SJCRH30 (cell line): ENCODE measurements at places on chromosomes 11 and 22.

DNA sequence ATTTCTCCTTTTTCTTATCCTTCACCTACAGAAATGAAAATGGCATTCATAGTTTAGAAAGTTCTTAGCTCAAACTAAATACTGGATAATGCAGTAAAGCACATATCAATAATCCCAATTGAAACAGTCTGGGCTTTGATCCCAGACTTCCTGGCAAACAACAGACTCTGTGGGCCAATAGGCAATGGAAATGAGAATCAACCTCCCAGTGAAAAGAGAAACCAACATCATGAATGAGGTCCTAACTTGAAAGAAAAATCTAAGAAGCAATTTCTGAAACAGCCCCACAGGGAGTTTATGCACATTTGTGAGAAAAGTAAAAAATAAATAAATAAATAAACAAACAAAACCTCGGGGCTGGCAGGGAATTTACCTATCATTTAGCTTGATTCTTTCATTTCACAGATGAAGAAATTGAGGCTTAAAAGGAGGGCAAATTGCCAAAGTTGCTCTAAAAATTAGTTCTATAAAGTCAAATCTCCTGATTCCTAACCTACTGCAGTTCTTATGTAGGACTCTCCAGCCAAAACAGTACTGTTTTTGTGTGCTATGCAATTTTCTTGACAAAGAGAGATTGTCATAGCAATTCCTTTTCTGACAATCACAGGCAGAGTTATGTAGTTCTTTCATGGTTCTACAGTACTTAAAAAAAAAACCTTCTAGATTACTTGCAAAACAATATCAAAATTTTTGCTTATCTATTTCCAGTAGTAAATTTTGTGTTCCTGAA lies 265.8 kb downstream of the GRM5 start:
- DNase-seq: no peak

DNA sequence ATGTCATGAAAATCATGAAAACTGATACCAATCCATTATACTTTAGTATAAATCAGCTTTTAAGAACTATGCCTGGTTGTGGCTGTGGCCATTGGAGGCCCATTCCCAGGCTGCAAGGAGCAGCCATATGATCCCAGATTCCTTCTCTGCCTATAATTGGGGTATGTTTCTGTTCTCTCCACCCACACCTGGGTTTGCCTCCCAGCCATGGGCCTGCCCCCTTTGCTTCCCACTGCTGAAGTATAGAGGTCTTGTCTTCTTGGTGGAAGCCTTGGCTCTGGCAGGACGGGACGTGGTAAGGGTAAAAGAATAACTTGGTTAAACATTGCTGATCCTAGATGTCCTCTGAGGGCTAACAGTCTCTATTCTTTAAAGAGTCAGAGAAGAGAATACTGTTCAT lies 2.4 kb downstream of the MICAL2 start:
- no peak for DNase-seq

DNA sequence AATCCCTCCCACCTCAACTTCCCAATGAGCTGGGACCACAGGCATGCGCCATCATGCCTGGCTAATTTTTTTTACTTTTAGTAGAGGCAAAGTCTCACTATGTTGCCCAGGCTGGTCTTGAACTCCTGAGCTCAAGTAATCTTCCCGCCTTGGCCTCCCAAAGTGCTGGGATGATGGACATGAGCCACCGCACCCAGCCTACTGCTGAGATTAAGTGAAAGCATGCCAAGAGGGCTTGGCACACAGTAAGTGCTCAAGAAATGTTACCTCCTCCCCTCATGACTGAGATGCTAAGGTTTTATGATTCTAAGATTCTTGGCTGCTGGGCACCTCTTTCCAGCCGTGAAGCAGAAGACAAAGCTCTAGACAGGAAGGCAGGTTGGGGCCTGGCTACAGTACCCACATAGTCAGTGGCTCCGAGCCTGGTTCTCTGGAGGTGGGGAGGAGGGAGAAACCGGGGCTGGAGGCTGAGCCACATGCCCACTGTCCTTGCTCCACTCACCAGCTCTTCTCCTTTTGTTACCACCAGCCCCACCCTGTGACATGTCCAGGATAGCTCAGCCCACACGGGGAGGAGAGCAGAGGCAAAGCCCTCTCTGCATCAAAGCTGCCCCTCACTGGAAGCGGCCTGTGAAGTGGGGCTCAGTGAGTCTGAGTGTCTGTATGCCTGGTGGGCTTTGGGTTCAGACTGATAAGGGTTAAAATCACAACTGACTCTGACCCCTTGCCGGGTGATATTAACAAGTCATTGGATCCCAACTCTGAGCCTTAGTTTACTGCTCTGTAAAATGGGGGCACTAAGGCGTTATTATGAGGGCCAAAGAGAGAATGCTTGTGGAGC lies 12.9 kb downstream of the ARHGEF17 start:
- DNase-seq: no peak

DNA sequence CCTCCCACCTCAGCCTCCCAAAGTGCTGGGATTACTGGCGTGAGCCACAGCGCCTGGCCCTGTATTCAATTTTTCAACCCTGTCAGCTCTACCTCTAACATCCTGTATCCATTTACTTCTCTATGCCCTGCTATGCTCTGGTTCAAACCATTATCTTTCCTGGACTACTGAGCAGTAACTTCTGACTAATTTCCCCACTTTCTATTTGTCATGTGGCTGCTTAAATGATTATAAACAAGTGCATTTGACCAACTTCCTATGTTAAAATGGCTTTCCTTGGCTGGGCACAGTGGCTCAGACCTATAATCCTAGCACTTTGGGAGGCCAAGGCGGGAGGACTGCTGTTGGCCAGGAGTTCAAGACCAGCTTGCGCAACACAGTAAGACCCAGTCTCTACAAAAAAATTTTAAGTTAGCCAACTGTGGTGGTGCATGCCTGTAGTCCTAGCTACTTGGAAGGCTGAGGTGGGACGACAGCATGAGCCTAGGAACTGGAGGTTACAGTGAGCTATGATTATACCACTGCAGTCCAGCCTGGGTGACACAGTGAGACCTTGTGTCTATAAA lies 2.1 kb downstream of the MED19 start:
- DNase-seq: no peak

- DNase-seq: no peak
These were observed 54.0 kb downstream of the TNRC6B start for GRCh38 chr22:40231618-40232313.

GRCh38 chr22:46057246-46058090 lies 80.5 kb upstream of the WNT7B start:
- DNase-seq: no peak

DNA sequence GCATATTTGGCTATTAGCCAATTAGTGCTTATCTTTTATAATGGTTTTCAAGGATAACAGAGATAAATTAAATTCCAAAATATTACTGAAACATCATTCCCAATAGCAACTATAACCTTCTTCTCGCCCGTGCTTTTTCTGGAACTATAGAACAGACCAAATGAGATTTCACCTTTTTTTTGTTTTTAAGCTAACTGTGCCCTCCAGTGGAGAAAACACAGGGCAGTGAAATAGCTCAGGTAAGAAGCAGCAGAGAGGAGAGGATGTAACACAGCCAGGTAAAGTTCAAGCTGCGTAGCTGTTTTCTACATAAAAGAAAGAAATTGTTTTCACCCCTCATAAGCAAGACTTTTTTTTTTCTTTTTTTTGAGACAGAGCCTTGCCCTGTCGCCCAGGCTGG lies 28.2 kb downstream of the HSD17B12 start:
- no peak for DNase-seq

DNA sequence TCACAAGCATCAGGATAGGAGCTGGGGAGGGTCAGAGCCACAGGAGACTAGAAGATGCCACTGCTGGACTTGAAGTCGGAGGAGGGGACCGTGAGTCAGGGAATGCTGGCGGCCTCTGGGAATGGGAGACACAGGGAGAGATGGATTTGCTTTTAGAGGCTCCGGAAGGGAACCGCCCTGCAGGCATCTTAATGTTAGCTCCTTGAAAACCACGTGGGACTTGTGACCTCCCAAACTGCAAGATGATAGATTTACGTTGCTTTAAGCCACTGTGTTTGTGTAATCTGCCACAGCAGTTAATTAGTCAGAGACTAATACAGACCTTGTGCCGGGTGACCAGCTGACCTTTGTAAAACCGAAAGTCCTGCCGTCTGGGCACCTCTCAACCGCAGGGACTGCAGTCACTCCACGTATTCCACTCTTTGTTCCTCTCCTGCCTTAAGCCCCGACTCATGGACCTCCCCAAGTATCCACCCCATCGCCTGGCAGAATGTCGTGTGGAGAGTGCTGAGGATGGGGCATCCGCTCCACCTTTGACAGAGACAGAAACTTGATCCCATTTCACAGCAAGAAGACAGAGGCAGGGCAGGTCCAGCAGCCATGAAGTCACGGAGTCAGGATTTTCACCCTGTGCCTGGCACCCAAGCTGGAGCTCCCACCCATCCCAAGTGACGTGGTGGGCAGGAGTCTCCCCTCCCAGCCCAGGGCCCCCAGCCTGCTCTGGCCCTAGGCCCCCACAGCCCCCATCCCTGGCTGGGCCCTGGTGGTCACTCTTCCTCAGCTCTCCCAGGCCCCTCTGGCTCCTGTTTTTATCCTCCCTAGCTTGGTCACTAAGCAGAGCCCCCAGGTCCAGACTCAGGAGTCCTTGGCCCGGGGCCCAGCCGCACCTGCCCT lies 19.4 kb upstream of the CTSD start:
- DNase-seq: peak; percentile 30

DNA sequence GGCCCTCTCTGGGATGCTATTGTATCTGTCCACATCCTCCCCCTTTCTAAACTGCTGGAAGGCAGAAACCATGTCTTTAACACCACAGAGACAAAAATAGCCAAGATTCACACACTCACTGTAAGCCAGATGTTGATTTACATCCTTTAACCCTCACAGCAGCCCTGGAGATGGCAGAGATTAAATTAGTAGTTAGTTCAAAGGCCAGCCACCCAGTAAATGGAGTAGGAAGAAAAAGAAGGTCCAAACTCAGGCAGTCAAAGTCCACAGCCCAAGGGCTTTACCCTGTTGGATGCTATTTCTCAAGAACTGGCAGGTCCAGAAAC lies 2.1 kb upstream of the ZNHIT2 start:
- no peak for DNase-seq

GRCh38 chr22:49261616-49262015 lies 566.1 kb downstream of the BRD1 start:
- DNase-seq: peak; percentile 1

GRCh38 chr22:38082986-38083710 lies 836 bp downstream of the SLC16A8 start:
- DNase-seq: no peak

DNA sequence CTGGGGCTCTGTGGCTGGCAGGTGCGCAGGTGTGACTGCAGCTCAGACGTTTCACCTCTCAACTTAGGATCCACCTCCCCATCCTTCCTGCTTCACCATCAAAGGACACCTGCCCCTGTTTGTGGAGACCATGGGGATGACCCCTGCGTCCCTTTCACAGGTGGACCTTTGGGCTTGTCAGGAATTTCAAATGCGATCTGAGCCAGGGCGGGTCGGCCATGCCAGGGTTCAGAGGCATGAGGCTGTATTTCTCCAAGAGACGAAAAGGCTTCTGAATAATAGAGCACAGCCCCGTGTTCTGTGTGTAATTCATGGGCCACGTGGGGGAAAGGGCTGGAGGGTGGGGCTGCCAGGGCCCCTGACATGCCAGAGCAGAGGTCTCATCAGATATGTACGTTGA lies 668.0 kb downstream of the BRD1 start:
- DNase-seq: no peak

DNA sequence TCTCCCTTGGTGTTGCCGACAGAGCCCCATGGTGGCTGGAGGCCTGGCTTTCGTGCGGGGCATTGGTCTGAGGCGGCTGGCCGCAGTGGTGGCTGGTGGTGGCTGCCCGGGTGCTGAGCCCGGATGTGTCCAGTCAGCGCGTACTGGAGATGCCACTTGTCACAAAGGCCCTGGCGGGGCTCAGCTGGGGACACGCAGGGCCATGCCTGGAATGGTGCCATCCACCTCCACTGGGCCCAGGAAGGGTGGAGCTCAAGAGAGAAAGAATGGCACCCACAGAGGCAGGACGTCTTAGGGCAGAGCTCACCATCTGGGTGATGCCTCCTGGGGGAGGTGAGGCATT lies 92.5 kb downstream of the CEP164 start:
- no peak for DNase-seq

- no peak for DNase-seq
These were observed 5.6 kb upstream of the CD59 start for GRCh38 chr11:33741806-33742205.

- DNase-seq: no peak
These were observed 33.7 kb upstream of the PITPNB start for GRCh38 chr22:27952779-27953178.

GRCh38 chr11:83720675-83721074 lies 434.5 kb upstream of the CCDC90B start:
- no peak for DNase-seq

DNA sequence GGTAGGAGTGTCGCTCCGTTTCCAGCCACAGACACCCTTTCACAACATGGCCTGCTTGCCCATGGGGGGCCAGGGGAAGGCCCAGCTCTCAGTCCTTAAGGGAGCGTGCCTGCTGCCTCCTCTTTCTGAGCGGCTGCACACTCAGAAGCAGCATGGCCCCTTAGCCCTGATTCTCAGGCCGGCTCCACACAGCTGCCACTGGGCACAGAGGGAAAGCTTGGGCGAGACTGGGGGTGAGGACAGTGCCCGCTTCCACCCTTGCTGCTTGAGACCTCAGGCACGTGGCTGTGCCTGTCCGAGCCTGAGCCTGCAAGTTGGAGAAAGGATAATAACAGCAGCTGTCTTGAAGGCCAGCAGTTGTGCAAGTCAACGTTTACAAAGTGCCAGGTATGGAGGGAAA lies 416.3 kb downstream of the SHANK2 start:
- DNase-seq: no peak

GRCh38 chr11:66592457-66593302 lies at the start of the genes CCDC87 and CCS:
CCDC87 (minus strand) TSS chr11:66593063; CDS start chr11:66593015, 48 bp downstream.
CCS (plus strand) TSS chr11:66593185; CDS start chr11:66593262, 77 bp downstream.
- DNase-seq: peak; percentile 96

GRCh38 chr11:10499874-10500601 lies 40.9 kb downstream of the RNF141 start:
- no peak for DNase-seq

DNA sequence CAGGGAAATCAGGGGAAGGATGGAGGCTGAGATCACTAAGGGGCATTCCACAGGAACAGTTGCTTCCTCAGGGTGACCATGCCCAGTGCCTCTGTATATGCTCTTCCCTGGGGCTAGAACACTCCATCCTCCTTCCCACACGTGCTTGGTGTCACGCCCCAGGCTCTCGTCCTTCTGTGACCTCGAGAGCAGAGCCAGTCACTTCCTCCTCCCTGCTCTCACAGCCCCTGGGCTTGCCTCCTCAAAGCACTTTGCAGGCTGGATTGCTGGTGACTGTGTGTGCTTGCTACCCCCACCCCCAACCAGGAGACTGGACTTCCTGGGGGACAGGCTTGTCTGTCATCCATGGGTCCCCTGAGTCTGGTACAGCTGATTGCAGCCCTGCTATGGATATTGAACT lies 56.5 kb upstream of the AMPD3 start:
- peak; percentile 38 for DNase-seq
